ENCODE measurements at places on chromosomes 12 and 14.

DNA sequence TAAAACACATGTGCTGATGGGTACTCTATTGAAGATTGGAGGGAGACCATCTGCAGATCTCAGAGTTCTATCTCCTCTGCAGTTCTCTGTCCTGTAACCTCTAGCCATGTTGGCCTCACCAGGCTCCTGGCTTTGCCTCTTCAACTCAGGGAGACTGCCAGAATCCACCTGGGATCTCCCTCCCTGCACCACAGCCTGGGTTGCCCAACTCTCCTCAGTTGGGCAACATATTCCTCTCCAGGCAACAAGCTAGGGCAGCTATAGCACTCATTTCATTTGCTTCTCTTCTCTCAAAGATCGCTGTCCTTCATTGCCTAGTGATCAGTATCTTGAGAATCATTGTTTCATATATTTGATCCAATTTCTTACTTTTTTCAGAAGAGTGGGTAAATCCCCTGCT lies 28.8 kb downstream of the CKAP4 start:
- DNase-seq: no peak

DNA sequence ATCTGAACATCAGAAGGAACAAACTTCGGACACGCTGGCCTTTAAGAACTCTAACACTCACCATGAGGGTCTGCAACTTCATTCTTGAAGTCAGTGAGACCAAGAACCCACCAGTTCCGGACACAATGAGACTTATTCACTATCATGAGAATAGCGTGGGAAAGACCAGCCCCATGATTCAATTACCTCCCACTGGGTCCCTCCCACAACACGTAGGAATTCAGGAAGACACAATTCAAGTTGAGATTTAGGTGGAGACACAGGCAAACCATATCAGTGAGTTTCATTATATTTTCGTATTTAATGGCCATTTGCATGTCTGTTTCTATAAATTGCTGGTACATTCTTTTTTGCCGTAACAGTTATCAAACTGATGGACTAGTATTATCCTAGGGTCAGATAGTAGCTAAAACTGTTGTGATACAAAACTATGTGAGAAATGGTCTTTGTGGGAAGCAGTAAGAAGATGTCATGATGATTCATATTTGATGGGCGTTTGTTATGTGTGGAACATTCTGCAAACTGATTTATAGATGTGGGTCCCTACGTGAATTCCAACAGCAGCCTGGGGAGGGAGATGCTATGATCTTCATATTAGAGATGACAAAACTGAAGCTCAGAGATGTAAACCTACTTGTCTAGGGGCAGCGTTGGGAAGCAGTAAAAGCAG lies 282.4 kb upstream of the TMEM132C start:
- no peak for DNase-seq

DNA sequence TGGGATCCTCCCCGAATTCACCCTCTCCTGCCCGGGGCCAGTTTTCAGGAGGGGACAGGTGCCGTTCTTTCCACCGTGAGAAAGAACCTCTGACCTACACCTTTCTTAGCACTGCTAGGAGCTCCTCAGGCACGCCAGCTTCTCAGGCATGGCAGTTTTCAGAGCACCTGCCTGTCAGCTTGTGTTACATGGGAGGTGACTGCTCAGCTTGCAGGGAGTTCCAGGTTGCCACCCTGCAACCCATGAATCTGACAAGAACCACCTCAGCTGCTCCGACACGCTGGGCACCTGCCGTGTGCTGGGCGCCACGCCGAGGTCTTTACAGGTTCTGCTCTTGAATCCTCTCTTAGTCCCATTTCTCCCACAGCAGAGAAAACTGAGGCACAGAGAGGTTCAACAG lies 12.9 kb downstream of the BRI3BP start:
- no peak for DNase-seq

GRCh38 chr14:44612002-44612401 lies 104.9 kb upstream of the FSCB start:
- no peak for DNase-seq

GRCh38 chr12:120453977-120454376 lies 7.7 kb downstream of the GATC start:
- DNase-seq: no peak

- DNase-seq: no peak
Observed at GRCh38 chr12:90090929-90091651, 382.5 kb upstream of the ATP2B1 start.

GRCh38 chr12:42204819-42205218 lies 33.2 kb downstream of the YAF2 start:
- no peak for DNase-seq

GRCh38 chr12:64889434-64890216 lies 65.2 kb downstream of the TBC1D30 start:
- no peak for DNase-seq
